ENCODE measurements at places on chromosomes 12 and 14.

- DNase-seq, result peak; percentile 92
Observed at GRCh38 chr14:64704743-64705380, 638 bp downstream of the PLEKHG3 start.

DNA sequence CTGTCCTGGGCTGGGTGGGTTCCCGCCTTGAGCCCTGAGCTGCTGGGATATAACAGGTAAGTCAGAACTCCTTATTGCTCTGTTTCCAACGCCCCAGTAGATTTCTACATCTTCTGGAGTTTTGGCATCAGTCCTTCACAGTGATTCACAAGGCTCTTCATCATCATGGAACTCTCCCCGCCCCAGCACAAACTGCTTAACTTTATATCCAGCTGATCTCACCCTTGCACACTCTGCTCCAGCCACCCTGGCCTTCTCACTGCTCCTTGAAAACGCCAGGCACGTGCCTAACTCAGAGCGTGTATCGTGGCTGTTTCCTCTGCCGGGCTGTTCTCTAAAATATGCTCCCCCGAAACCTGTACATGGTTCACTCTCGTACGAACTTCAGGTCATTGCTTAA is 264.9 kb downstream of the NOVA1 start:
- no peak for DNase-seq

GRCh38 chr12:131862994-131863710 is 31.3 kb upstream of the ULK1 start:
- no peak for DNase-seq

DNA sequence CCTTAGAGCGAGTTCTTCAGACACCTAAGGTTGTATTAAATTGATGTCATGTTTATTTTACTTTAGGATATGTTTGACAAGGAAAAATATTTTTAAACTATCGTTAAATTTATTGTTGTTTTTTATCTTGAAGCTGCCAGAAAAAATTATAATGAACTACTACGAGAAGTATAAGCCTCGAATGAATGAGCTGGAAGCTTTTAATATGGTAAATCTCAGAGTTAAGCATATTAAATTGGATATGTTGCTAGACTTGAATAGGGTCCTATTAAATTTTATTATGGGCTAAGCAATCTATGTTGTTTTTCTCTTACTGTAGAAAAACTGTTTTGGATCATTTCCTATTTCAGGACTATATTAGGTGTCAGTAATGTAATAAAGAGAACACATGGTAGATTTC is 118.2 kb downstream of the METTL25 start:
- no peak for DNase-seq

DNA sequence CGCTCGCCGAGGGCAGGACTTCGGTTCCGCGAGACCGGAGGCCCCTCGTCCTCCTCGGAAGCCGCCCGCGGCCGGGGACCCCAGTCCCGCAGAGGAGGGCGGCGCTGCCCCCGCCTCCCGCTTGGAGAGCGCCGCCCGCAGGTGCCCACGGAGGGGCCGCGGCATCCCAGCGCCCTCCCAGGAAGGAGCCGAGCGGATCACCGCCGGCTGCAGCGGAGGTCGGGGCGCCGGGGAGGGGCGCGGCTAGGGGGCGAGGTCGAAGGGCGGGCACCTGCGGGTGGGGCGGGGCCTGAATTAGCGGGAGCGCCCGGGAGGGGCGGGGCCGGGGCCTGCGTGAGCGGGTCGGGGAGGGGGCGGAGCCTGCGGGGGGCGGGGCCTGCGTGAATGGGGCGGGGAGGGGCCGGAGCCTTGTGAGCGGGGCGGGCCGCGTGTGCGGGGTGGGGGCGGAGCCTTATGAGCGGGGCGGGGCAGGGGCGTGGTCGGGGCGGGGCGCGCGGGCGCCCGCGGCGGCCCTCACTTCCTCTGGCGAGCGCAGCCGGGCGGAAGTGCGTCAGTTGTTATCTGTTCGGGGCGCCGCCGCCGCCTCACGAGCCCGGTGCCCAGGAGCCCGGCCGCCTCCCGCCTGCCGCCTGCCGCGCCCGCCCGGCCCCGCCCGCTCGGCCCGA is at the start of gene FBRSL1:
Gene FBRSL1 (plus strand): TSS at position 550 of the 665 bp plus-strand sequence.
- peak; percentile 97 for DNase-seq

- no peak for DNase-seq
Observed at GRCh38 chr14:34283590-34283989, 178.4 kb downstream of the SPTSSA start.
